HS-5 (cell line): ENCODE measurements at places on chromosomes 1 and 21.

- no peak for DNase-seq
These were observed 169.8 kb upstream of the FOXD3 start for GRCh38 chr1:63152572-63152971.

GRCh38 chr1:8011016-8011415 lies 15.1 kb downstream of the ERRFI1 start:
- no peak for DNase-seq

DNA sequence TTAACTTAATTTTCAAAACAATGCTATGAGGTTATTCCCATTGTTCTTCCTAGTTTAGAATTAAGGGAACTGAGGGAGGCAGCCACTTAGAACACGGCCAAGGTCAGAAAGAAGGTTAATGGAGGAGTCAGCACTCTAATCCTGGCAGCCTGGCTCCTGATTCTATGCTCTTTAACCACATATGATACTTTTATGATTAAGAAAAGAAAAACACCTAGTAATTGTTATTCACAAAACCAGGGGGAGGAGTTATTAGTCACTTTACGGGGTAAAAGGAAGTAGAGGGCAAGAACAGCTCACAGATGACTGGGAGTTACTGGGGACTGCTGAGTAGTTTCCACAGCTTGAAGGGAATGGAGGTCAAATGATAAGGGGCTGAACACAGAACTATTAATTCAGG lies 38.6 kb downstream of the GADD45A start:
- peak; percentile 65 for DNase-seq

DNA sequence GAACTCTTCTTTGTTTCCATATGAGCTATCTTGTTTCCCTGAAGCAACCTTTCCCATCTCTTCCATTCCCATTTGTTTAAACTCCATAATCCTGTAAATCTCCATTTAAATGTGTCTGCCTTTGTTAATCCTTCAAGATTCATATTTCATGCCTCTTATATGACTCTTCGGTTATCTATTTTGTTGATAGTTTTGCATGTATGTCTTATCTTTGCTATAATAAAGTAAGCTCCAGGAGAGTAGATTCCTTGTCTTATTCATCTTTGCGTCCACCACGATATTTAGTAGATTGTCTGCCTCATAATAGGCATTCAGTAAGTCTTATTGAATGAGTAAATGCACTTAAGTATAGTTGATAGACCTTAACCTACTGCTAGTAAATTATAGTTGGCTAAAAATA lies 18.4 kb downstream of the CLIC4 start:
- no peak for DNase-seq

DNA sequence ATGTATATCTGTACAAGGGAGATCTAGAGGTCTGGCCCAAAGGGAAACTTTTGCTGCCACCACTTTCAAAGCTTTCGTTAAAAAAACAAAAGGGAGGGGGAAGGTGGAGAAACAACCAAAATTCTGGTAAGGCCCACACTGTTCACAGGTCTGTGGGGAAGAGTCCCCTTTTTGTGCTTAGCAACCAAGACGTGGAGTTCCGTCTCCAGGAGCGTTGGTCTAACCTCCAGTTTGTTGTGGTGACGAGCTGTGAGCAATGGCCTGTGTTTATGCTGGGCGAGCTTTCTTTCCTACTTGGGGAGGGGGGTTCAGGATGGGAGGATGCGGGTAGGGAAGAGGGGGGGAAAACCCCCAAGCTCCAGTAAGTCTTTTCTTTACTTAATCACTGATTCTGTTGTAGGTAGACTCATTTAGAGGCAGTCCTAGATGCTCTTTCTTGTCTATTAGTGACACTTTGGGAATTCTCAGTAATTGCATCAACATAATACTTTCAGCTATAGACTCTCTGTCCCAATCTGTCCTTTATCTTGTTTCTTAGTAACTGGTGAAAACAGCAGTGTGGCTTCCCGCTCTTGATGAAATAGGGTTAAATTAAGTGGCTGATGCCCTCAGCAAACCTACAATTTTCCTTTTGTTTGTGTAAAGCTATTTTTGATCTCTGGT lies 1.5 kb downstream of the HIPK1 start:
- no peak for DNase-seq

GRCh38 chr21:44440241-44441040 lies 14.9 kb upstream of the LRRC3 start:
- DNase-seq: no peak

DNA sequence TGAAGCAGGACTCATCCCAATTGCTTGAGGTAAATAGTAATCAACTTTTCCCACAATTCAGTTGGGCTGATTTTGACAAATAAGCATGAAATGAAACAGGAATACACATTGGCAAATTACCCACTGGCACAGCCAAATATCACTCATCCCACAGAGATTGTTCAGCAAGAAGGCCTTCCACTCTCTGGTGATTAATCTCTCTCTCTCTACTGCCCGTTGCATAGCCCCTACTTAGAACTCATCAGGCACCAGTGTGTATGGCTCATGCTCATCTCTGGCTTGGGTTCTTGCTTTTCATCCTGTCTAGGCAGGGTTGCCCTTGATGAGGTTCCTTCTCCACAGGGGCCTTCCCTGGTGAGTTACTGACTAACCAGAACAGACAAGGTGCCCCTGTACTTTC lies 1.1 kb downstream of the BSDC1 start:
- DNase-seq: no peak

DNA sequence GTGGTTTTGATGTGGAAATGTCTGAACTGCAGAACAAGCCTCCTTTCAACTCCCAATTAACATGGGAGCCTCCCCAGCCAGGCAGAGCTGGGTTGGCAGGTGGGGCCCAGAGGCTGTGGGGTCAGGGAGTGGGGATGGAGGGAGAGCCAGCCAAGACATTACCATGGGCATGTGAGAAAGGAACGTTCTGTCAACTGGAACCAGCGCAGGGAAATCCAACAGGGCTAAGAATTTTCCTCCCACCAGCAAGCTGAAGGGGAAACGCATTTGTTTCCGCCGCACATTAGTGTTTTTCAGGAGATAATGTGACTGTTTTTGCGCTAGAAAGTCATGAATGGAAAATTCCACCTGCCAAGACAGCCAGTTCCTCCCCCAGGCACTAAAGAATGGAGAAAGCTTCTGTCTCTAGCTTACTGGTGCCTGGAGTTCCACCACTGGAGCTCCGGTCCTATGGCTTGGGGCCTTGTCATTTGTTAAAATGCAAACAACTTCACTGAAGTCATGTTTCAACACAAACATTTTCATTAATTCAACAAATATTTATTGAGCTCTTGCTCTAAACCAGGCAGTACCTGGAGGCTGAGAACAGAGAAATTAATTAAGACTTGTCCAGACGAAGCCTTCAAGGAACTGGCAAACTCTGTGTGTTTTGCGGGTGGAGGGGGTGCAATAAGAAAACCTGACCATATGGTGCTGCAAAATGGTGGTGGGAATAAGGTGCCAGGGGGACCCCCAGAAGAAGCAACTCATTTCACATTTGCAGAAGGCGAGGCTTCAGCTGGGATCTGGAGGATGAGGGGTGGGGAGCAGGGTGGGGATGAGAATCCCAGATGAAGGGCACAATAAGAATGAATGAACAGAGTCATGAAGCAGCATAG lies 305.1 kb downstream of the MATN1 start:
- DNase-seq: no peak

DNA sequence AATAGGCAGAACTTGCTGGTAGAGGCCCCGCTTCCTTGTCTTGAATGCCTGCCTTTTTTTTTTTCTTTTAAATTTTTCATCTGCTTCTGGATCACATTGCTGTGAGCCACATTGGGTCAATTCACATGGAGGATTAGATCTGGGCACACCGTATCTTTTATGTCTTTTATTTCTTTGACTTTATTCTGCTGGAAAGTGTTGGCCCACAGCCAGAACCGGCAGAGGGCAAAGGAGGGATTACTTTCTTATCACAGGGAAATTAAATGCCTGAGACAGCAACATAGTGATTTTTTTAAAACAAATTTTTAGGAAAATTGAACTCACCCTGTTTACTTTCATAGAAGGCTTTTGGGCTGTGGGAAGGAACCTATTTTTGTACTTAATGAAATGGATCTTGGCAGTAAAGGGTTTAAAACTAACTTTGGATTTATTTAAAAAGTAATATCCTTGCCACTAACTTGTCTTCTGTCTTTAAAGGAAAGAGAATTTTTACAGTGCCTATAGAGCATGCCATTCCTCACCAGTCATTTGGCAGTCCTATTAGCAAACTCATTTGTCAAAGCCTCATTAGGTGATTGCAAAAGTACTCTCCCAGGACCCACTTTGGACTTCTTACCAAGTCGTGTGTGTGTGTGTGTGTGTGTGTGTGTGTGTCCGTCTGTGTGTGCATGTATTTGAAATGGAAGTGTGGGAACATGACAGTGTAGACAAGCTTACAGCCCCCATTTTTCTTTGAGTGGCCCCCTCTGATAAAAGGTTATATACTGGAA lies 68.4 kb downstream of the ST6GALNAC3 start:
- no peak for DNase-seq
